Fibroblast of villous mesenchyme (primary cell): ENCODE measurements at places on chromosomes 3 and 15. TPM values are rescaled to one million over a fixed set of nuclear protein-coding genes. Genes with fewer than 3 reads are reported as not detected.

DNA sequence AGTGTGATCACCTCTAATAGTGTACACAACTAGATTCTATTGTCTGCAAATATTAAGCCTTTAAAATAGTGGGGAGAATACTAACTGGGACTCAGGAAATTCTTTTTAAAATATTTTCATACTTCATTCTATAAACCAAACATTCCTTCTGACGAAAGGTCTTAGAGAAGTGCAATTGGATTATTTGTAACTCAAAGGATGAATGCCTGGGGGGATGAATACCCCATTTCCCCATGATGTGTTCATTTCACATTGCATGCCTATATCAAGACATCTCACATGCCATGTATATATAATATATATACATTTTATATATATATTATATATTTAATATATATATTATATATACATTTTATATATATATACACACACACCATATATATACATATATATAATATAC is 189.9 kb downstream of the VGLL3 start:
- DNase-seq: no peak

GRCh38 chr15:55980511-55980910 is 12.9 kb downstream of the NEDD4 start:
- DNase-seq: no peak

The THRB gene
- 5.2 and 13.4 TPM in 2 replicates for total RNA-seq

DNA sequence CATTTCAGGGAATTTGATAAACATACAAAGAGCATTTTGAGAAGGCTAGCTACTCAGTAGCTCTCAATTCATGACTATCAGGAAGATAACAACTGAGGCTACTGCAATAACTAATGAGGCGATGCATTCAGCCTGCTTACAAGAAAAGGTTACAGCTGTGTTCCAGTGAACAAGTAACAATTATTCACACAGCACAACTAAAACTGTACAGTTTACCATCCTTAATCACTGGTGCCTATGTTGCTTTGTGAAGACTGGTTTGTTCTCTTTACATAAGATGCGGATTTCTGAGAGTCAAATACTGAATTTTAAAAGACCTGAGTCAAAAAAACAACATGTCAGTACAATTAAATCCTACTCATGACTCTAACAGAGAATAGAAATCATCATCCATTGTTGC is 526.3 kb downstream of the OTOL1 start:
- DNase-seq: no peak

DNA sequence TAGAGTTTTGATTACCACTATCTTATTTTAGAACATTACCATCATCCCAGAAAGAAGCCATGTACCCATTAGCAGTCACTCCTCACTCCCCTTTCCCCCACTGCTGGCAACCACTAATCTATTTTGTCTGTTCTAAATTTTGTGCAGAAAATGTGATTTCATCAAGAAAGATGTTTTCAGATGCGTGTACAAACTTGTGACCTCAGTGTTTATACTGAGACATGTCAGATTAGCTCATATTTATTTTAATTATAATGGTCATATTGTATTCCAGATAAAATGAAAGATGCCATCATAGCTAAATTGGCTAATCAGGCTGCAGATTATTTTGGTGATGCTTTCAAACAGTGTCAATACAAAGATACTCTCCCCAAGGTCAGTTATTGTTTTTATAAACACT is 27.8 kb downstream of the PDCD6IP start:
- DNase-seq: no peak

DNA sequence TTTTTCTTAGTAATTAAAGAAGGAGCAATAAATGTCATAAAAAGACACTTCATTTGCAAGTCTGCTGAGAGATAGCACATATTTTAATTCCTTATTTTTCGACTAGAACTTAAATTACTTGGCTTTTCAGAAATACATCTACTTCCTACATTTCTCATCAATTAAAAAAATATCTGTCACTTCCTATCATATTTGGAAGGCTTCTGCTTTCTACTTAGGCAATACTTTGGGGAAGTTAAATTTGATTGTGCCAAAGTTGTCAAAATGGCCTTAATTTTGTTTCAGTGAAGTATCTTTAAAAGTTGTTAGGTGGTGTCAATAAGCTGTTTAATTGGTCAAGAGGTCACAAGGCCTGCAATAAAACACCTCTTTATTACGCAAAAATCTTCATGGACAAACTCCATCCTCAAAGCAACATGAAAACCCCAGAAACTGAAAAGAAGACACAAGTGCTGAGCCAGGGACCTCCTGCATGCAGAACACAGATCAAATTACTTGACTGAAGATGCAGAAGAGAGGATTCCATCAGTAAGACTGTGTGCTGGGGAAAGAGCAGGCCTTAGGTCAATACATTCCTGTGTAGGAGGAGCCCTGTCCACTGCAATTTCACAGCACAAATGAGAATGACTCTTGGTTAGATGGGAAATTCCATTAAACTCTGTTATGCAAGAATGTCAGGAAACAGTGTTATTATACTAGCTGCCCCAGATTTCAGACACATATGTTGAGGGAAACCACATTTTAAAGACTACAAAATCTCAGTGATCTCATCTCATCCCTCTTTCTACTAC is 48.0 kb upstream of the FSTL1 start:
- DNase-seq: peak; percentile 96

The PLSCR5 gene
- not detected in 2 replicates for total RNA-seq

DNA sequence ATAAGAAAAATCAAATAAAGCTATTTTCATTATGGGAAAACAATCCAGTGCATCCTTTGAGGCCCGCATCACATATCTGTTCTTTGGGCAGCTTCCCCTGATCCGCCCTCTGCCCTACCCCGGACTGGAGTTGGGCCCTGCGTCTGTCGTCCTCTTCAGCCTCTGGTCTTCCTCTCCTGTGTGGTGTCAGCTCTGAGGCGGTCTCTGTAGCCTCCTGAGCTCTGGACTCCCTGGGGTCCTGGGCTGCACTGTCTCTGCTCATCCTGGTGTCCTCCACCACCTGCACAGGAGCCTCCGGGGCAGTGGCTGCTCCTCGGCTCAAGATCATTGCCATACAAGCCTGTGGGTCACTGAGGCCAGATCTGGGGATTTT is 7.4 kb upstream of the SNX22 start:
- no peak for DNase-seq

The SPTSSB gene
- total RNA-seq: not detected in 2 replicates

The CCDC54 gene
- not detected in 2 replicates for total RNA-seq

DNA sequence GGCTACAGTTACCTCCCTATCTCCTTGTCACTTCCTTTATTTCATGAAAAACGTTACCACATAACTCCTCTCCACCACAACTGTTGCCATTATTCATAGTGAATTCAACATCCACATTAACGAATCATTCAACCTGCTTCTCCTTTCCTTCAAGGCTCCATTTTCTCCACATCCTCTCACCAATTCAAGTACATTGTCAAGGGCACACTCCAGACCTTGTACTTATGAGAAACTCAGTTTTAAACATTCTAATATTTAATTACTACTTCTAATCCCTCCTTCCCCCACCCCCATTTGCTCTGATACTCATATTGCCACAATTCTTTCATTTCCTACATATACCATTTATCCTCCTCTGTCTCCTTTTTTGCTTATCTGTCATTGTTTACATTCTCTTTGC is 871.2 kb downstream of the TUSC7 start:
- DNase-seq: no peak

The ZNF860 gene
- total RNA-seq: 0.86 and 0.97 TPM in 2 replicates

GRCh38 chr3:143551761-143552160 is 296.5 kb downstream of the SLC9A9 start:
- DNase-seq: no peak

The ARPC4 gene
- total RNA-seq: 216 and 304 TPM in 2 replicates

GRCh38 chr15:71600237-71600636 is 210.1 kb upstream of the NR2E3 start:
- no peak for DNase-seq

- no peak for DNase-seq
Observed at GRCh38 chr3:12232785-12233300, 56.0 kb upstream of the PPARG start.

The FBXO40 gene
- under 0.01 TPM in 1 of 2 replicates, not detected in the other for total RNA-seq

- no peak for DNase-seq
Observed at GRCh38 chr15:55989383-55989782, 4.0 kb downstream of the NEDD4 start.

- no peak for DNase-seq
Observed at GRCh38 chr15:51322621-51323296, 15.6 kb downstream of the CYP19A1 start.

- DNase-seq: peak; percentile 49
Observed at GRCh38 chr3:177777699-177778098, 580.4 kb upstream of the TBL1XR1 start.

The SYNM gene
- 5.6 and 8.4 TPM in 2 replicates for total RNA-seq

- DNase-seq: peak; percentile 38
Observed at GRCh38 chr15:88484682-88485331, 17.3 kb downstream of the MRPS11 start.

- DNase-seq: no peak
Observed at GRCh38 chr15:57285386-57285785, 90.9 kb upstream of the CGNL1 start.

DNA sequence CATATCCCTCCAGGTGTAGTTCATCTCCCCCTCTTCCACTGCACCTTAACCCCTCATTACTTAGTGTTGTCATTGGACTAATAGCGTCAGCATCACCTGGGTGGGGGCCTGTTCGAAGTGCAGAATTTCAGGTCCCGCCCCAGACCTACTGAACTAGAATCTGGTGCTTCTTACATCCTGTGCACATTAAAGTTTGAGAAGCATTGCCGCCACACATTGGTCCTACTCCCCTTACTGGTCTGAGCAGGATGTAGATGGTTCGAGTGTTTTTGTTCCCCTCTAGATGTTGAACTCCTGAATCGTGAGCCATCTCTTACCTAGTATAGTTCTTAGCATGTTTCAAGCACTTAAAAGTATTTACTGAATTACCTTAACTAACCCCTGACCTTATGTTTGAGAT is 13.2 kb downstream of the KLHL18 start:
- no peak for DNase-seq

DNA sequence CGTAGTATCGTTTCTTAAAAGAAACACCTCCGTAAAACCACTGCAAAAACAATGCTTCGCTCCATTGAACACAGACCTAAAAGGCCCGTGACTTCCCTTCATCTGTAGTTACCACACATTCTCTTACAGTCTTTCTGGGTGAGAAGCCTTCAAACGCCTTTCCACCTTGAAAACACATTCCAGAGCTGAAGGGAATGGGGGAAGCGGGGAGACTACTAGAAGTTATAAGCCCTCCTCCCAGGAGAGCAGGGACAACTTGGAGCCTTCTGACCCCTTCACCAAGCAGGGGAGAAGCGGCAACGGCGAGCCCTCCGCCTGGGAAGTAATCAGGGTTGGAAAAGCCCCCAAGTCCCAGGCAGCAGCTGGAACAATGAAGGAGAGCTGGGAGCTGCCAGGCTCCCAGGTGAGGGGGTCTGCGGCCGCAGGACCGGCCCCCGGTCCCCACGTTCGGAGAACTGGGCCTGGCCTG is 461 bp downstream of the SECISBP2L start:
- peak; percentile 51 for DNase-seq

The HESX1 gene
- not detected in 2 replicates for total RNA-seq

DNA sequence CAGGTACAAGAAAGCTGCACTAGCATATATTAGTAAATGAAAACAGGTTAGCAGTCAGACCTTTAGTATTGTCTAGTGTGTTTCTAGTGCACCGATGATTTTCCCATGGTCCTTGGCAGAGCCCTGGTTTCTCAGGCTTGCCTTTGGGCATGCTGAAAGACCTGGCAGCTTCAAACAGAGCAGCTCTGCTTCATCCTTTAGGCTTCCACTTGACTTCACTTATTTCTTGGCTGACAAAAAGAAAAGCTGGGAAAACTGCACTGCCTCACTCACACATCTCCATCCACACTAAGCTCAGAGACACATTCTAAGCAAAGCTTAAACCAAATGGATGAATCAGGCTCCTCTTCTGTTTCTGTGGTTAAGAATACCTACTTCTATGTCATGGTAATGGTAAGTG is 374.8 kb upstream of the PDZRN3 start:
- DNase-seq: no peak

The SKOR1 gene
- 0.32 TPM in 1 of 2 replicates, not detected in the other for total RNA-seq

The TMEM212 gene
- not detected in 2 replicates for total RNA-seq

DNA sequence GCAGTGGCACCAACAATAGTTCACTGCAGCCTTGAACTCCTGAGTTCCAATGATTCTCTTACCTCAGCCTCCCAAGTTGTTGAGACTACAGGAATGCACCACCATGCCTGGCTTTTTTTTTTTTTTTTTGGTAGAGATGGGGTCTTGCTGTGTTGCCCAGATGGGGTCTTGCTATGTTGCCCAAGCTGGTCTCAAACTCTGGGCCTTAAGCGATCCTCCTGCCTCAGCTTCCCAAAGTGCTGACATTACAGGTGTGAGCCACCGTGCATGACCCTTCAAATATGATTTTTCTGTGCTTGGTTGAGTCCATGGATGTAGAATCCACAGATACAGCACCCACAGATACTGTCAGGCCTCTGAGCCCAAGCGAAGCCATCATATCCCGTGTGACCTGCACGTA is 30.2 kb upstream of the IDH2 start:
- no peak for DNase-seq

GRCh38 chr3:176632925-176633324 is 564.4 kb downstream of the TBL1XR1 start:
- DNase-seq: no peak

DNA sequence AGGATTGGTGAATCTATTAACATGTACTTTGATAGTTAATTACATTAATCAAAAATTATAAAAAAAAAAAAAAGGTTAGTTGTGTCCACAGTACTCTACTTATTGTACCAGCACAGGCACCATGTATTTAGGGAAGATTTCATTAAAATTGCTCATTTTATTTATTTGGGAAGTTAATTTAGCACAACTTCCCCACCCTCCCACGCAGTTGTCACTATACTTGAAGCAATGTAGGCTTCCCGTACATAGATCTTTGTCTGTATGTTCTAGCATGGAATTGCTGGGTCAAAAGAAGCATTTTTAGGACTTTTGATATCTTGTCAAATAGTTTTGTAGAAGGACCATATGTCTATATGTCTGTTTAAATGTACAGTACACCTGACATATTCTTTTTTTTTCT is 4.4 kb downstream of the GPR27 start:
- DNase-seq: no peak

The MYZAP gene
- total RNA-seq: under 0.01 and 0.43 TPM in 2 replicates

The NUSAP1 gene
- 28.3 and 59.2 TPM in 2 replicates for total RNA-seq
